ENCODE measurements at places on chromosomes 13 and 19.

DNA sequence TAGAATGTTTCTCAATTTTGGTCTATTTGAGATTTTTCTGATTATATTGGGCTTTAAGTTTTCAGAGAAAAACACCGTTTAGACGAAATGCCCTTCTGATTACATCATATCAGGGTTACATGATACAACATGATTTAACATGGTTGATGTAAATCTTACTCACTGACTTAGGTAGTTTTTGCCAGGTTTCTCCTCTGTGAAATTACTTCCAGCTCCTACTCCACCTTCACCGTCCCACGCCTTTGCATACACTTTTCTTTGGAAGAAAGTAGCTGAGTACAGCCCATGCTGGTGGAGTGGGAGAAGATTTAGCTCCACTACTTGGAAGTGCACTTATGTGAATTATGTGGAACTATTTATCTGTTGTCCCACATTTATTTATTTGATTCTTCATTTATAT is 433.2 kb upstream of the KLHL1 start:
- no peak for DNase-seq

DNA sequence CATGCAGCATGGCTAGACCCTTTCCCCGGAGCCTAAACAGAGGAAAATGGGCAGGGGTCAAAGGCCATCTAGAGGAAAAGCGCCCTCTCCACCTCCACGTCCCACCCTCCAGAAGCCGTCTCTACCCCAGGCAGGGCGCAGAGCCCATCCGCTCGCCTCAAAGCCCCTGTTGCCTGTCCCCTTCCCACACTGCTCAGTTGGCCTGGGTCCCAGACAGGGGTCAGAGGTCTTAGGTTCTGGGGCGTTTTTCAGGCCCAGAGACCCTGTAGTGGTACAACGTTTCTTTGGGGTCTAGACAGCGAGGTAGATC is 285 bp downstream of the TMEM143 start:
- no peak for DNase-seq

DNA sequence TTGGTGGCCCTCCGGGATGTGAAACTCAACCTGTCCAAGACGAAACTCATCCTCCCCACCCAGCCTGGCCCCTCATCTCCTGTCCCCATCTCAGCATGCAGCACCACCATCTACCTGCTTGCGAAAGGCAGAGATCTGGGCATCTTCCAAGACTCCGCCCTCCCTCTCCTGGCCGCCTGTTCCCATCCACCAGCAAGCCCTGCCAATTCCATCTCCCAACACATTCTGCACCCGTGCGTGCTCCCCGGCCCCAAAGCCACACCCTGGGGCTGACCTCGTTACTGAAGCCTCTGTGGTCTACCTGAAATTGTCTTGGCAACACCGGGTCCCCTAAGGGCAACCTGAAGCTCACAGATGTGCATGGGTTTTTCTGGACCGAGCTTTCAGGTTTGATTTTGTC is 13.2 kb upstream of the CAMSAP3 start:
- no peak for DNase-seq

GRCh38 chr19:10299545-10300458 is 9.8 kb downstream of the ZGLP1 start:
- no peak for DNase-seq

GRCh38 chr13:69319656-69320055 is 788.0 kb upstream of the ATXN8OS start:
- no peak for DNase-seq

GRCh38 chr19:11268783-11269267 is 6.5 kb upstream of the DOCK6 start:
- no peak for DNase-seq

DNA sequence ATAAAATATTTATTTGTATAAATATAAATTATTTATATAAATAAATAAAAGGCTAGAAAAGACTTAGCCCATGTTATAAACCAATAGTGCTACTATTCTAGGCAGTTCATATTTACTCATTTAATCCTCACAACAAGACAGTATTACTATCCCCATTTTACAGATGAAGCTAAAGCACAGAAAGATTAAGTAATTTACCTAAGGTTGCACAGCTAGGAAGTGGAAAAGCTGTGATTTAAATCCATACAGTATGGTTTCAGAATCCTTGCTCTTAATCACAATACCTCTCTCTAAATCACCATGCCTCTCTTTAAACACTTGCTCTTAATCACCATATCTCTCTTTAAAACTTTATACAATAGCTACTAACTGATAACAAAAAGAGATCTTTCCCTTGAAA is 13.8 kb downstream of the SPRYD7 start:
- DNase-seq: no peak

GRCh38 chr13:60431108-60431700 is 34.2 kb downstream of the TDRD3 start:
- DNase-seq: no peak

GRCh38 chr19:44723952-44724319 is 24.6 kb upstream of the BCL3 start:
- DNase-seq: peak; percentile 52

- DNase-seq: no peak
These were observed 159.9 kb downstream of the USP12 start for GRCh38 chr13:27011661-27012060.

- no peak for DNase-seq
These were observed 26.6 kb downstream of the ZSWIM9 start for GRCh38 chr19:48196933-48197665.

- no peak for DNase-seq
These were observed 203.3 kb downstream of the LMO7 start for GRCh38 chr13:75839406-75839805.

DNA sequence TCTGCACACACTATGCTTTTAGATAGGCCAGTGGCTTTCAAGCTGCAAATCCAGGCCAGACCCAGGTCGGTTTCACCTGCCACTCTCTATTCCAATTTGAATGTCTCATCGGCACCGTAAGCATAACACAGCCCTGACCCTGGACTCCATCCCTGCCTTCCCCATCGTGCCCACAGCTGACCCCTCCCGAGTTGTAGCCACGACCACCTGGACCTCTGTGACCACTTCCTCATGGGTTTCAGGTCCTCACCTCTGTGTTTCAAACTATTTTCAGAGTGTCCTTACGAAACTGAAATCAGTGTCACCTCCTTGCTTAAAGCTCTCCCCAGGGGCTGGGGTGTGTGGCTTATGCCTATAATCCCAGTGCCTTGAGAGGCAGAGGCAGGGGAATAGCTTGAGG is 9.0 kb upstream of the HSH2D start:
- DNase-seq: no peak

DNA sequence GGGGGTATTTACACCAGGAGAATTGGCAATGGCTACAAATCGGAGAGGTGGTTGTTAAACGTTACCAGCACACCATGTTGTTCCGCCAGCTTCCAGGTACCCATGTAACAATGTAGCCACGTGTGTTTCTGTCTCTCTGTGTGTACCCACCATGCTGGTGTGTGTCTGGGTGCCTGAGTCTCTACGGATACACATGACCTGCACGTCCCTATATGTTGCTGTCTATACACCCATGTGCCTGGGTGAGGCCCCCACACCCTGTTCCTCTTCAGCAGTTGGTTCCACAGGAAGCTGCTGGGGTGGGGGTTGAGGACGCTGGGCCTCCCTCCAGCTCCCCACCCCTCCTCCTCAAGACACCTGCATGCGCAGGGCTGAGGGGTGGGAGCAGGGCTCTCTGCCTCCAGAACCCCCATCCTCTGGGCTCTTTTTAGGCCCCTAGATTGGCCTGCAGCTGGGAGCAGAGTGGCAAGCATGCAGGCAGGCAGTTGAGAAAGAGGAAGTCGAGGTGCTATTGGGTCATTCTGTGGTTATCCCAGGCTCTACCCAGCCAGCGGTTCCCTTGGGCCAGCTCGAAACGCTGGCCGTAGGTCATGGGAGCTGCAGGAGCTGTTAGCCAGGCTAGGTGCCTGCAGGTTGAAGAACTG is at the start of gene ARHGEF18:
TSS of gene ARHGEF18 (plus strand) at position 351 of the 644 bp plus-strand sequence. CDS start 13,954 bp downstream, outside the sequence.
- no peak for DNase-seq

GRCh38 chr13:32666990-32667571 is 80.8 kb downstream of the PDS5B start:
- DNase-seq: no peak

DNA sequence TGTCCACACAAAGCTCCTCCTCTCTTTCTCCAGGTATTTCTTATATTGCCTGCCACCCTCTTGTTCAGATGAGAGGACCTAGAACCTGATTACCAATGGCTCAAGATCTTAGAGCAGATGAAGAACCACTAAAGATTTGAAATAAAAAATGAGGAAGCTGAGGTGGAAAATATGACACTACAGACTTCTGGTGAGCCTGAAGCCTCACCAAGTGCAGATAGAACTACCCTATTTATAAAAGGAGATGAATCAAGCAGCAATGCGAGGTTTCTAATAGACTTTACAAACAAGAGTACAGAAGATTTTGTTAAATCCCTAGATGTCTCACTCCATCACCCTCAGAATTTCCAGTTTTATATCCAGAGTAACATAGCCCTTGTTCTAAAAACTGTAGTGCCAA is 345.8 kb downstream of the TBC1D4 start:
- no peak for DNase-seq

- DNase-seq: no peak
These were observed 476.2 kb downstream of the KLF12 start for GRCh38 chr13:73657821-73658540.

DNA sequence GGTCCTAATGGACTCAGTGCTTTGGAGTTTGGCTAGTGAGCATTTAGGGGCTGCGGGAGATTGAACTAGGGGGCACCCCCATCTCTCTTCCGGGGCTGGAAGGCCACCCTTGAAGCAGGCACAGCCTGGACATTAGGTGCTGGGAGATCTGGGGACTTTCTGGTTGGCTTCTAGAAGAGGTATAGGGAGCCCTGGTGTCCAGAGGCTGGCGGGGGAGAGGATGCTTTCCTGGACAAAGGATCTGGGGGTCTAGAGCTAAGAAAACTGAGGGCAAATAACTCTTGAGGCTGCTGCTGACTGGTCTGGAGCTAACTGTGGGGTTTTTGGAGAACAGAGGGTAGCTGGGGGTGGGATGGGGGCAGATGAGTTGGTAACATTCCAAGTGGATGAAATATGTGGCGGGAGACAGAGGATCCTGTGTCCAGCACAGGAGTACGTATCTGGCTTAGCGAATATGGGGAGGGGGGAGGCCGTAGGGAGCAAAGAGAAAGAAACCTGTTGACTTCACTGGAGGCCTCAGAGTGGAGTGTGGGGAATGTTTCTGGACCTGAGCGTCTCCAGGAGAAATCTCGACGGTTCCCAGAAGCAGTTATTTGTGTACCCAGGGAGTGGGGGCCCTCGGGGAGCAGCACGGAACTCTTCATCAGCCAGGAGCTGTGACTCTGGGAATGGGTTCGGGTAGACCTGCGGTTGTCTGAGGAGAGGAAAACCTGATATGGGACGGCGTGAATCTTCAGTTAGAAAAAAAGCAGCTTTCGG is 1.4 kb downstream of the HNRNPUL1 start:
- DNase-seq: no peak

GRCh38 chr13:44843403-44843802 is 145.9 kb downstream of the NUFIP1 start:
- DNase-seq: no peak

- no peak for DNase-seq
These were observed 3.7 kb downstream of the NDUFA11 start for GRCh38 chr19:5899728-5900526.

DNA sequence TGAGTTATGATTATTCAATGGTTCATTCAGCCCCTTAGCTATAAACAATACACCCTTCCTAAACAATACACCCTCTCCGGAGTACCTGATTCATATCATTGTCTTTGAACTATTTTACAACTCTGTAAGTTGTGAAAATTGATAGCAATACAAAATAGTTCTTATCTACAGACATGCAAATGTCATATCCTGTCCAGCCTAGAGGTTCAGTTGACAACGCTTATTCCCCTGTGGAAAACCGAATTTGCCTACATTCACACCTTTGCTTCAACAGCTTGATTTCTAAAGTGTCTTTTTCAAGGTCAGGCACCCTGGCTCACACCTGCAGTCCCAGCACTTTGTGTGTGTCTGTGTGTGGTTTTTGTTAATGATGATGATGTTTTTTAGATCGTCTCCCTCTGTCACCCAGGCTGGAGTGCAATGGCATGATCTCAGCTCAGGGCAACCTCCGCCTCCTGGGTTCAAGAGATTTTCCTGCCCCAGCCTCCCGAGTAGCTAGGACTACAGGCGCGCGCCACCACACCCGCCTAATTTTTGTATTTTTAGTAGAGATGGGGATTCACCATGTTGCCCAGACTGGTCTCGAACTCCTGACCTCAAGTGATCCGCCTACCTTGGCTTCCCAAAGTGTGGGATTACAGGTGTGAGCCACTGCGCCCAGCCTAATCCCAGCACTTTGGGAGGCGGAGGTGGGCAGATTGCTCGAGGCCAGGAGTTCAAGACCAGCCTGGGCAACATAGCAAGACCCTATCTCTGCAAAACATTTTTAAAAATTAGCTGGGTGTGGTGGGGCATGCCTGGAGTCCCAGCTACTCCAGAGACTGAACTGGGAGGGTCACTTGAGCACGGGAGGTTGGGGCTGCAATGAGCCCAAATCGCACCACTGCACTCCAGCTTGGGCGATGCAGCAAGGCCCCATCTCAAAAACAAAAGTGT is 9.6 kb downstream of the C19orf53 start:
- no peak for DNase-seq

- no peak for DNase-seq
These were observed 213.3 kb downstream of the OLFM4 start for GRCh38 chr13:53241891-53242348.

- DNase-seq: no peak
These were observed 83.4 kb downstream of the ATP8A2 start for GRCh38 chr13:25455146-25455545.

- DNase-seq: no peak
These were observed at the start of gene SHISA7 for GRCh38 chr19:55443045-55443823. Gene SHISA7, minus strand, starts transcription at chr19:55443300. Its CDS starts 437 bp downstream, at chr19:55442863.

DNA sequence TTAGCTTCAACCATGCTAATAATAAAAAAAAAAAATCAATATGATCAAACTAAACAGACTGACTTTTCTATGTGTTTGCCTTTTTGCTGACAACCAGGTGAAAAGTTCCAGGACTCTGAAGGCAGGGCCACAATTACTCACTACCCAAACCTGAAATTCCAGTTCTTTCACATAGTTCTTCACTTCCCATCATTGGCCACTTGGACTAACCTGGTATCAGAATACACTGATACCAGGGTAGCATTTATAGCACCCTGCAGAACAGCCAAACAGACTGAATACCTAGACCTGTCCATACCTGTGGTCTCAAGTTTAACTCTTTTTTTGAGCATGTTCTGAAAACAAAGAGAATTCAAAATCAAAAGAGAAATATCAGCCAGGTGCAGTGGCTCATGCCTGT is 25.1 kb downstream of the ELF1 start:
- no peak for DNase-seq

All from stimulated activated CD8-positive, alpha-beta memory T cell treated with anti-CD3 and anti-CD28 coated beads, Interleukin-15, amount 100 ng/mL, for 4 hours (primary cell).